ENCODE measurements at places on chromosomes 2 and 18.

DNA sequence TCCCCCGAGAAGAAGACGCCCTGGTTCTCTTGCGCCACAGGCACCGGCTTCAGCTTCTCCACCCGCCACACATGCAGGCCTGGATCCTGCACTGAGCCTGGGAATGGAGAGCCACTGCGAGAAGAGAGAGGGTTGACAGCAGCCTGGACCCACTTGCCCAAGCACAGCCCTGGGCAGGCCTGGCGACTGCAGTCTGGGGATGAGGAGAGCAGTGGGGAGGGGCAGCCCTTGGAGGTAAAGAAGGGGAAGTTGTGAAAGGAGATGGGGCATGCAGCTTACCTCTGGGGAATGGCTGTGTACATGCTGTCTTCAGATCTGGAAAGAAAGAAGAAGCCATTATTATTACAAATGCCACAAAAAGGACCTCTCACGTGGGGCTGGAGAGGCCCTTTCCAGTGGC lies 8.3 kb downstream of the CAPG start:
- DNase-seq, result no peak

DNA sequence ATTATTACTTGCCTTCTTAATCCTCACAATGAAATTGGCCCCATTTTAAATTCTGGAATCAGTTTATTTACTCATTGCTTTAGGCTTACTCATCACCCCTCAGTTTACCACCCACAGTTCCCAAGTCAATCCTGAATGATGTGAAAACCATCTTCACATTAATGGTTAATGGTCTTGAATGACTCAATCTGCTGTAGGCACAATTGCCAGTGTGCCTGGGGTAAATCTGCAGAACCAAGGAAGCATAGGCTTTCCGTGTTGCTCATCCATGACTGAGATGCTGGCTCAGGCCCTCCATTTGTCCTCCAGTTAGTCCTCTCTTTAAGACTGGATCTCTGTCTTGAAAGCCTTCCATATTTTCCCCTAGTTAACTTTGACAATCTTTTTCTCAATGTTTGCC lies 164.5 kb downstream of the PMAIP1 start:
- DNase-seq, result no peak

- DNase-seq, result no peak
These were observed 189.4 kb upstream of the GLI2 start for GRCh38 chr2:120546048-120546864.

DNA sequence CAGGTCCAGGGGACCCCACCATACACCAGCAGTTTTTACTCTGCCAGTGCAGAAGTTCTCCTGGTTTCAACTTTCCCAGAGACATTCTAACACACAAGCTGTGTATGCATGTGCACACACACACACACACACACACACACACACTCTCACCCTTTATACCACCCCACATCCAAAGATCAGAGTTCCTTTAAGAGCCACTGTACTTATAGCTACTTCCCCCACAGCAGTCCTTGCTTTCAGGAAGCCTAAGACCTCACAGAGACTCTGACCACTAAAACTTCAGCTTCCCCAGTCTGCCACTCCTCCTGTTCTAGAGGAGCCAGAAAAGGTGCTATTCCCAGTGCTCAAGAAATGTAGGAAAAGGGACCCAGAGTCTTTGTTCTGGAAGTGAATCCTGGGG lies 107.8 kb downstream of the ZNF521 start:
- DNase-seq, result no peak

DNA sequence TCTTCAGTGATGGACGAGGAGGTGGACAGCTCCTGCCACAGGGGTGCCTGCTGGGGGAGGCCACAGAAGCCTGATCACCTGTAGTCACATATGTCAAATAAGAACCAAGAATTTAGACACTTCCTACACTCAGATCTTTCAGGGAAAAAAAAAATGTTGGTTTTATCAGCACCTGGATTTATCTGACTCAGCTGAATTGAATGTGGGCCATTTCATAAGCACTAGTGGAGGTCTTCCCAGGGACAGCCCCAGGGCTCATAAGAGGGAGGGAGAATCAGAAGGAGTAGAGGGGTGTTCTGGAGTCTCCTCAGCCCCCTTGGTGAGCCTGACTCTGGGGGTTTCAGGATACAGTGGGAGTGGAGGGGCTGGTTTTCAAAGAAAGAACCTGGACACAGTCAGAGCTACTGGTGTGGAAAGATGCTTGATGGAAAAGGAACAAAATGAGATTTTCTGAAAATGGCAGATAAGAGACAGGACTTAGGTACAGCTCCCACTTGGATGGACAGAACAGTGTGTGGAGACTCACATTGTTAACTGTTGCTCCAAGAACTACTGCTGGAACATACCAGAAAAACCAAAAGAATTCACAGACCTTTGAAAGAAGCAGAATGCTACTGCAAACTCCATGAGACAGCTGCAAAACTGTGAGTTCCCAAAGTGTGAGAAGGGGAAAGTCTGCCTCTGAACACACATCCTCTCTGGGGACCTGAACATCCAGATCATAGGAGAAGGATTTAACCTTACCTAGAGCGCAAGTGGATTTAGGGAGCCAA lies 45.4 kb downstream of the LCT start:
- DNase-seq, result no peak

DNA sequence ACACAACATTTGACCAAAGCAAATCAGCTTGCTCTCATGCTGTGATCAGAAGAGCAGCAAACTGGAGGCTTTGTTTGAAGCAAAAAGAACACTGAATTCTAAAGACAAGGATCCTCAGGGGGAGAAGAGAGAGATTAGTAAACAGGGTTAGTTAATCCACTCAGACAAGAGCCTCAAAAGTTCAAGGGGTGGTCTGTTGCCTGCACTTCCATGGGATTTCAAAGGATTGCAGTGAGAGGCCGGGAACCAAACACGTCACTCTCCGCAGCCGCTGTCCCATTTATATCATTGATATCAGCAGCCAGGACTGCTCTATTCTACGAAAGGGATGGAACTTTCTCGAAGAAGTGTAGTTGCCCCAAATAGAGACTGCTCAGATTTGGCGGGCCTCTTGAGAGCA lies 97.8 kb upstream of the SP3 start:
- DNase-seq, result no peak

DNA sequence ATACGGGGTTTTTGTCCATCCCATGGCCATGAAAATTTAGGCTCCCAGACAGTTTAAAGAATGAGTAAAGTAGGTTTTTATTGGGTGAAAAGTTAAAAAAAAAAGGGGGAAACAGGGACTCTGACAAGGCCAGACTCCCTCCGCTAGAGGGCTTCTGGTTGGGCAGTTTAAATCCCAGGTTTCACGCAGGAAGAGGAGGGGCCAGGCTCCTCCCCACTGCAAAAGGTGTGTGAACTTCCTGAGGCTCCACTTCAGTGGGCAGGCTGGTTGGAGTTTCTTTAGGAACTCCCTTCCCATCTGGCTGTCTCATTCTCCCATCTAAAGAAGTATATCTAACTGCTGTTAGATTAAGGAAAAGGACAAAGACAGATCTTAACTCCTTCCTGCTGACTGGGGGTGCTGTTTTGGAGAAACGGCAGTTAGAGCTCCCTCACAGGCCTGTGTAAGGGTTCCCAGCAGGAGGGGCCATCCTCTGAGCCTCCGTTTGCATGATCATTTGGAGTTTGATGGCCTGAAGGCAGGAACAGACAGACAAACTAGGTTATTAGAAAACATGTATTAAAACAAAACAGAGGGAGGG lies 1160.7 kb downstream of the CNTNAP5 start:
- no peak for DNase-seq

DNA sequence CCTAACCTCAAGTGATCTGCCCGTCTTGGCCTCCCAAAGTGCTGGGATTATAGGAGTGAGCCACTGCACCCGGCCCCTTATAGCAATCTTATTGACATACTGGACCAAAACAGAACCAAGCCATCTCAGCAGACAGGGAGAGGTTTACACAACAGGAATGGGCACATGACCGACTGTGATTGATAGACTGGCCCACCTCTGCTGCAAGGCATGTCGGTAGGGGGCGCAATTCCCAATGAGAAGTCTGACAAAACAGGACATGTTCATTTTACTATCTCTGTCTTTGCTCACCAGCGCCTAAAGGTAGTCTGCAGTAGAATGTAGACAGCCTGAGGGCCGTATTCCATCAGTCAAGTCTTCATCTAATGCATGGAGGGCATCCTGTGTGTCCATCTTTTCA lies 2.0 kb downstream of the LYPD6B start:
- no peak for DNase-seq

- no peak for DNase-seq
These were observed 611 bp downstream of the TCF7L1 start for GRCh38 chr2:85133751-85134254.
